ENCODE measurements at places on chromosomes 2 and 18.

DNA sequence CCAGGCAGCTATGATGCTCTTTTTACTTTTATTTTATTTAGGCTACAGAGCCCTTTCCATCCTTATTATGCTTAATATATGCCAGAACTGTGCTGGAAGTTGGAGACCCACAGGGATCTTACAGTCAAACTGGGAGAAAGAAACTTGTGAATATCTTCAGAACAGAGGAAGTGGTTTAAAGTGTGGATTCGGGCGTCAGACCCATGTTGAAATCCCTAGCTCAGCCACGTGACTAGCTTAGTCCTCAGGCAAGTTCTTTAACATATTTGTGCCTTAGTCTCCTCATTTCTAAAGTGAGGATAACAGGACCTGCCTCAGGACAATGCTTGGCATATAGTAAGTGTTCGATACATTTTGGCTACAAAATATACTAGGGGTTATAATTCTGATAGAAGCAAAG is 59.1 kb downstream of the MAP3K20 start:
- no peak for DNase-seq

GRCh38 chr18:31658670-31659575 is 25.5 kb downstream of the B4GALT6 start:
- DNase-seq = peak; percentile 69

DNA sequence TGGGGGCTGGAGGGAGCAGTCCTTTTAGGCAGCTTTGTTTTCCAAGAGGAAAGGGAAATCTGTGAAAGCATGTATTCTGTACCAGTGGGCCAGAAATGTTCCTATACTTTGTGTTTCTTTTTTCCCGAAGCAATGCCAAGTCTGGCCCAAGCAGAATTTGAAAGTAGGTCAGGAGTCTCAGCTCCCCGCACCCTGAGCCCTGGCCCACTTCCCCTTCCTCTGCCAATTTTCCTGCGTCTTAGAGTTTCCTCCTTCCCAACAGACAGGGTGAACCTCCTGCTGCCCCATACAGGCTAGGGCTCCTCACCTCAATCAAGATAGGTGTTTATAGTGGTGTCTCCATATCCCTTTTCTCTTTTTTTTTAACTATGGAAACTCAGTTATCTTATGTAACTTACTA is 65.3 kb downstream of the KCTD18 start:
- no peak for DNase-seq

GRCh38 chr18:8801263-8801901 is 96.0 kb downstream of the MTCL1 start:
- DNase-seq = peak; percentile 87

GRCh38 chr2:48514348-48515003 is 15.5 kb upstream of the STON1 start:
- no peak for DNase-seq

- no peak for DNase-seq
Measured at GRCh38 chr2:168183308-168183997, 63.9 kb downstream of the STK39 start.

GRCh38 chr18:62506495-62507143 is 16.2 kb upstream of the ZCCHC2 start:
- no peak for DNase-seq

DNA sequence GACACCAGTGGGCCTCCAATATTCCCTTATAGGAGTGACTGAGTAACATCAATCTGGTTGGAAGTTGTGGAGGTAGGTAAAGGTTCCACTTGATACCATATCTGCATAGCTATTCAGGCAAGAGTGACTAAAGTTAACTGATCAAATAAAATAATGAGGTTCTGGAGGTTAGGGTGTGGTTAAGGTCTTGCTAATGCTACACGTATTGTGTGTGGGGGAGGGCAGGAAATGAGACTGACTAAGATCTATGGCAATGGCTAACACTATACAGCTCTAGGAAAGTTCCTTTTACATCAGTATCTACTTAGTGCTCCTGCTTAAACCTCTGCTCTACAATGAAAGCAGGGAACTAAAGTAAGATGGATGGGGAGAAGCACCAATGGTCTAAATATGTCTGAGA is 149.1 kb upstream of the MGAT5 start:
- no peak for DNase-seq

- DNase-seq = no peak
Measured at GRCh38 chr18:75139226-75139911, 69.6 kb downstream of the PTGR3 start.

GRCh38 chr2:207265869-207266268 is 100.1 kb upstream of the KLF7 start:
- no peak for DNase-seq

DNA sequence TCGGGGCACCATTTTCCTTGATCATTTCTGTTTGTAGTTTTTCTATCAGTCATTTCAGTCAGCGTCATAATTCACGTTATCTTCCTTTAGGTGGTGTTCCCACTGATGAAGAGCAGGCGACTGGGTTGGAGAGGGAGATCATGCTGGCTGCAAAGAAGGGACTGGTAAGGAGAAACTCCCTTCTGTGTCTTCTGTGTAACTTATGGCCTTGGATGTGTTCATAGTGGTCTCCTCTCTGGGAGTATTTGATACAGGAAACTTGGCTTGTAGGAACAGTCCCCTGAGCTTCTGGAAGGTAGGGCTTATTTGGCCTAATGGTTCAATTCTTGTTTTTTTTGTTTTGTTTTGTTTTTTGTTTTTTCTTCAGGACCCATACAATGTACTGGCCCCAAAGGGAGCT is 1.1 kb downstream of the COX5B start:
- no peak for DNase-seq

- no peak for DNase-seq
Measured at GRCh38 chr2:65436824-65437221, 4.4 kb upstream of the SPRED2 start.

DNA sequence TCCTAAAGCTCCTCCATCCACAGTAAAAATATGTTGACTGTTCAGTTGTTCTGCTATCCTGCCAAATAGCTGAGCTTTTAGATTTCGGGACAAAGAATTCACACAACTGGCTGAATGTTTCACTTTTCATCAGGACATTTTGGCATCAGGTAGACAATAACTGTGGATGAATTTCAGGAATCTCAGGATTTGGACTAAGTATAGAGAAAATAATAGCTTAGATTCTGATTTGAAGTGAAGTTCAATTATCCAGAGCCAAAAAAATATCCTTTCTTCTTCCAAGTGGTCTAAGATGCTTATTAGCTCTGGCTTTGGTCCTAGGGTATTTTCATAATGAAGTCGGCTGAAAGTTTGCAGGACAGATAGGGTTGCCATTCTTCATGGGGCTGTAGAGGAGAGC is 16.1 kb downstream of the KCNE4 start:
- DNase-seq = no peak

- no peak for DNase-seq
Measured at GRCh38 chr2:36967236-36967876, 1.0 kb upstream of the STRN start.

GRCh38 chr18:80034852-80035406 is 695 bp downstream of the RBFA start:
- no peak for DNase-seq

DNA sequence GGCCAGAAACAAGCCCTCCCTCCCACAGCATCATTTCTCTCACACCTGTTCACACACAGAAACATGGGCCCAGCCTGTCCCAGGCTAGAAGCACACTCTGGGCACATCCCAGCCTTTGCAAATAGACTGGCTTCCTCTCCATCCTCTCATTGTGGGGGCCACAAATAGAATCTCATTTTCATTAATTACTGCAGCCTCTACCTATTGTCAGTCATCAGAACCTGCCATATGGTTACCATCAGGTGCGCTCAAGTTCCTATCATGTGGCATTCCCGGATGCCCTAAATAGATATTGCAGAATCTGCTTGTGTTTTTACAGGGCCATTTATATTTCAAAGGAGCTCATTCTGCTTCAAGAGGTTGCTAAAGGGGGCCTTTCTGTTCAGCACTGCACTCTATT is 460.7 kb downstream of the BCL11A start:
- no peak for DNase-seq

- no peak for DNase-seq
Measured at GRCh38 chr2:215565897-215566296, 130.0 kb upstream of the FN1 start.

GRCh38 chr18:44602845-44603244 is 77.8 kb upstream of the SETBP1 start:
- DNase-seq = no peak

DNA sequence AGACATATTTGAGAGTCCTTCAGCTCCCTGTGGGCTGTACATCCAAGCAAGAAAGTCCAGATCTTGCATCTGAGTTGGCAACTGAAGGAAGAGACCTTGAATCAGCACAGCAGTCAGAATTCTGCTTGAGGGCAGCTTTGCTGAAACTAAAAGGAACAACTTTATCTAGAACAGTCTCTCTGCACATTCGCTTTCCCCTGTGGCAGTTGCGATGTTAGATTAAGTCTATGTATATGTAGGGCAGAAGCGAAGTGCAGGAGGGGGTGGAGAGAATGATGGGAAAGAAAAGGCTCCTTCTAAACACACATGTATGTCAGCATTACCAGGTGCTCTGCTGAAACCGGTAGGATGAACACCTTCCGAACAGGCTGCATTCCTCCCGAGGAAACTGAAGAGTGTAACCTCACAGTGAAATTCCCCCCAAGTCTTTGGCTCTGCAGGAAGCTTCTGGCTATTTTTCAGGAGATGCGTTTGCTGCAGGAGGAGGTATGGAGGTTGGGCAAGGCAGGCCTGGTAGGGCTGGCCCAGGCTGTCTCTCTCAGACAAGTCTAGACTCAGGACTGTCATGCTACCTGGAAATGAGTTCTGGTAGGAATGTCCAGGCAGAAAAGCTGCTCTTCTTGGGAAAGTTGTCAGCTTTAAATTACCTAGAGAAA is 70.0 kb upstream of the ATL2 start:
- DNase-seq = no peak

- DNase-seq = no peak
Measured at GRCh38 chr18:5503740-5504139, 40.1 kb downstream of the EPB41L3 start.

DNA sequence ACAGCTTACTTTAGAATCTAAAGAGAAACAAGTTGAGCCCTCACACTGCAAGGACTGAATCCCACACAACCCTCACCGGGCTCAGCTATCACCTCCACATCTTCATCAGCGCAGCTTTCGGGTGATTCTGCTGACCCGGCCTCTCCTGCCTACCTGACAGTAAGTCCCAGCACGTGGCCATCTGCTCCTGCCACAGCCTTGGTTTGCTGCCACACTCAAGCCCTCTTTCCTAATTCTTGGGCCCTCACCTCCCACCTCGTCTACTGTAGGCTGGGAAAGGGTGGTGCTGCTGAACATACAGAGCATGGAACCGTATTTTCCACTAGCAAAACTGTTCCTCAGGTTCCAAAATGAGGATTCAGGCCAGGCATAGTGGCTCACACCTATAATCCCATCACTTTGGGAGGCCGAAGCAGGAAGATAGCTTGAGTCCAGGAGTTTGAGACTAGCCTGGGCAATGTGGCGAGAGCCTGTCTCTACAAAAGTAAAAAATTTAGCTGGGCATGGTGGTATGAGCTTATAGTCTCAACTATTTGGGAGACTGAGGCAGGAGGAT is 55.3 kb upstream of the HAAO start:
- DNase-seq = no peak

DNA sequence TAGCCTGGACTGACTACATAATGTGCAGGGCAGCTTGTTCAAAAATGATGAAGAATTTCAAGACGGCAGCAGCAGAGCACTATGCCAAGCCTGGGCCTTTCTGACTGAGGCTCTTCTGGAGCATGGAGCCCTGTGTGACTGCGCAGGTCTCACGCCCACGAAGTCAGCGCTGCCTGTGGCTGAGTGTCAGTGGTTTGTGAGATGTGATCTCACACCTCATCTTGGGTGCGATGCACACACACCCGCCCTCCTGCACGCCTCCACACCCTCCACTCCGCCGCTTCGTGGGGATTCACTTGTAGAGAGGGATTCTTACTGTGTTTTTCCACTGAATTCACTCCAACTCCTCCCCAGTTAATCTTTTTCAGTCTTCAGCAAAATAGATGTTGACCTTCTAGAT is 103.9 kb downstream of the VIT start:
- DNase-seq = no peak

DNA sequence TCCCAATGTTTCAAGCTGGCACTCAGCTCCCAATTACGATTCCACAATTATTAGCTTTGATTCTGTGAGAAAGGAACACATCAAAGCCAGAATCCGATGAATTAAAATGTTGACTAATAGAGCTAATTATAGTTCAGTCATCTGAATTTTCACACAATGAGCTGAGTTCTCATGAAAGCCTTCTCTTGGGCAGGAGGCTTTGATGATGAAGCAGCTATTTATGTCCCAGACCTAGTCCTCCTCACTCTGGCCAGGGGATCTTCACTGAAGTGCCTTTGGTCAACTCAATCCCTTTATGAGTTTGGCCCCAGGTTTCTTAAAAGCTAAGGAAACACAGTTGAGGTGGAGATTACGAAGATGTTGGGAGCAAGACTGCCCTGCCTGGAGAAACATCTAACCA is 74.7 kb upstream of the PPM1B start:
- DNase-seq = no peak

DNA sequence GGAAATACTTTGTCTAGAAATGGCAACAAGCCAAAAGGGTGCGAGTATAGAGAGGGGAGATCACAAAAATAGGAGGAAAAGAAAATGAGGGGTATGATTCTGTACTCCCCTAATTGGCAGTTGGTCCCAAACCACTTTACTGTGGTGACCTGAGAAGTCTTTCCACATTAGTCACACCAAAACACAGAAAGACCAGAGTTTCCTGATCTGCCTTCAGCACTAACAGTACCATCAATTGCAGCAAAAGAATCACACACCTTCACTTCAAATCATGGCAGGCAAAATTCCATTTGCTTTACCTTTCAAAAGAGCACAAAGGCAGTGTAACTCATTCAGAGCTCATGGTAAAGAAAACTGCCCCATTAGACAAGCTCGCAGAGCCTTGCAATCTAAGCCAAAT is 86.8 kb downstream of the ALK start:
- no peak for DNase-seq

- DNase-seq = no peak
Measured at GRCh38 chr2:208645226-208645625, 238.6 kb downstream of the PTH2R start.

- DNase-seq = no peak
Measured at GRCh38 chr2:190947141-190947540, 66.5 kb downstream of the GLS start.

GRCh38 chr2:241814643-241815476 is 5.9 kb downstream of the NEU4 start:
- no peak for DNase-seq

DNA sequence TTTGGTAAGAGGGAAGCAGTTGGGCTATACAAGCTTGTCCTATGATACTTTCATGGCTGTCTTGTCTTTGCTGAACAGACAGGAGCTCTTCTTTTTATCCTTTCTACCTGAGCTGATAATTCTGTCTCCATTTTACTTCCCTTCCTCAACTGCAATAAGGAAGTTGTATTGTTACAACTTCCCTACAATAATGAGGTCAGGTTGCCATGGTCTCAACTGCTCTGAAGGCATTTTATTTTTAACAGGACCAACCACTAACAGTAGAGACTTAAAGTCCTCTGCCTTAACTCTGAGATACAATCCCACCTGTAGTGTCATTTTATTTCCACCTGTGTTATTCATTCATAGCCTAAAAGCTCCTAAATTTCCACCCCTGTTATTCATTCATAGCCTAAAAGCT is 118.6 kb upstream of the PGAP1 start:
- DNase-seq = no peak
